T1000 (cell line): ENCODE measurements at places on chromosomes 5 and 9.

GRCh38 chr5:114099161-114099560 is 262.7 kb upstream of the KCNN2 start:
- no peak for DNase-seq

DNA sequence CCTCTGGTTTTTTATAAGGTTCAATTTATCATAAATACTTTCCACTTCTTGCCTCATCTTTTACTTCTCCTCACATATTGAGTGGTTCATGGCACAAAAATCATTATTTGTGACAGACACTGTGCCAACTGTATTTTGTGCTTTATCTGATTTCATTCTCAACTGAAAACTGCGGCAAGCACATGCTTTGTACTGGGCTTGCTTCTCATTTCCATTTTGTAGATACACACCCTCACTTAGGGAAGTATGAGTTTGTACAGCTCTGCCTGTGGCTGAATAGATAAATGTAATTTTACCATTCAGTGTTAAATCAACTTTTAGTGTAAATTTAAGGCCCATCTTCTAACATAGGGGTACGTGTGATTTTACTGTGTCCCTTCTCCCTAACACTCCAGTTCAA is 83.6 kb downstream of the ANXA2R start:
- DNase-seq = no peak

DNA sequence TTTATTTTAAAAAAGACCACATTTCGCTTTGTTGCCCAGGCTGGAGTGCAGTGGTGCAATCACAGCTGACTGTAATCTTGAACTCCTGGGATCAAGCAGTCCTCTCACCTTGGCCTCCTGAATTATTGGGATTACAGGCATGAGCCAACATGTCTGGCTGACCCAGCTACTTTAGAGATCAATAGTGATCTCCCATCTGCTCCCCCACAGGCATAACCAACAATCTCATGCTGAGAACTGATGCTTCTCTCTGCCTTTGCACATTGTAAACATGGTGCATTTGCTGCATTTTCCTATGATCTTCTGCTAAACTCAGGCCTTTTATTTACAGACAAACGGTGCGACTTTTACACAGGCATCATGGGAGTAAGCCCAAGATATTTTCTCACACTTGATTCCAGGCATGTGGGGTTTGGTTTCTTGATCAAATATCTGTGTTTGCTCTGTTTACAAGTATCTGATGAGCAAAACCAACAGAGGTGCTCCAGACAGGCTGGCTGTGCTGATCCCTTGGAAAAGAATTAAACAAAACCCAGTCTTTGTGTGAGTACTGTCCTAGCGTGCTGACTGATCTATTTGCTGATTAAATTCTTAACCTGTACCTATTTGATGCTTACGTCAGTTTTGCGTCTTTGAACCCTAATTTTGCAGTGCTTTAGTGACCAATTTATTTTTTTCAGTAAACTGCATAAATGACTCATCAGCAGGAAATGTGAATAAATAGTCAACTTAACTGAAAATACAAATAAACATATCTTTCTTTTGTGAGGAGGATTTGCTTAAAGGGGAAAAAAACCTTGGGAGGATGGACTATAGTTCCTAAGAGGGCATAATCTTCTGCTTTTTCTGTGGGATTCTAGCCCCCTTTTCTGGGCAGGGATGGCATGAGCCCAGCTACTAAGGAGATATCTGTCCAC is 191.7 kb upstream of the NR3C1 start:
- DNase-seq = no peak

GRCh38 chr5:150081541-150082283 is 4.6 kb downstream of the CSF1R start:
- DNase-seq = no peak

DNA sequence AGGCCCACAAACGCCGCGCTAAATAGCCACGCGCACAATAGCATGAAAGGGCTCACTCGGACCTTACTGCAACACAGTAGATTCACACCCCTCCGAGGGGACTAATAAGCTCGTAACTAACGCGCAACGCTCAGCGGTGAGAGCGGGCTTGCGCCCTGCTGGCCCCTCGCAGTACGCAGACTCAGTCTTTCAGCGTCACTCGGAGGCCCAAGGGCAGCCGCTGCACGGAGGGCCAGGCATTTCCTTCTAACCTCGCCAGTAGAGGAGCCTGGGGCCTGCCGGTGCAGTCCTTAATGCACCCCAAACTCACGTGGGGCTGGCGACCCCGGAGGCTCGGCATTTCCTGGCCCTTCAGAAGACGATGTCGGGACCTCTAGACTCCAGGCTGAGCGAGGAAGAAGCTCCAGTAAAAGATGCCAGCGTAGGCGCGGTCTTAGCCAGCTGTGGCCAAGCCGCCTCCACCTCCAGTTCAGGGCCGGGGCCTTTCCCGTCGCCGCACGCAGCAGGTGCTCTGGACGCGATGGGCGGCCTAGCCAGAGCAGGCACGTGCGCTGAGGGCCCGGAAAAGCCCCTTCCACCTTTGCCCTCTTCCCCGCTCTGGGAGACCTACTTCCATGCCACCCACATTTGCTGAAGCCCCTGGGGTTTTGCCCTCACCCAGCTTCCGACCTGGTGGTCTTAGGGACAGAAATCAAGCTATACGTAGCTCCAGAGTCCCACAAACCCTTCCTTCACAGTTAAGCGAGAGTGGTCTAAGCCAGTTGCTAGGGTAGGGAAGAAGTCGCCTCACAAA is 38.3 kb upstream of the TIFAB start:
- no peak for DNase-seq

DNA sequence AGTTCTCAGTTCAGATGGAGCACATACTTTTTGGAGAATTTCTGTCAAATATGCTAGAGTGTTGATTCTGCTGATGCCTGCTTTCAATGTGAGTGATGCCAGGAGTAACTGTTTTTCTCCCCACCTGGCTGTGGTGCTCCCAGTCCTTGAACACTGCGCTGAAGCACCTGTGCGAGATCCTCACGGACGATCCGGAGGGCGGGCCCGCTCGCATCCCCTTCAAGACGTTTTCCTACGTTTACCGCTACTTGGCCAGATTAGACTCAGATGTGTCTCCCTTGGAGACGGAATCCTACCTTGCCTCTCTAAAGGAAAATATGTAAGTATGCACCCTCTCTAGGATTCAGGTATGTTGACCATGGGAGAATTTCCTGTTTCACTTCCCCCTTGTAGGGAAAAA is 19.4 kb downstream of the ROPN1L start:
- DNase-seq = no peak

DNA sequence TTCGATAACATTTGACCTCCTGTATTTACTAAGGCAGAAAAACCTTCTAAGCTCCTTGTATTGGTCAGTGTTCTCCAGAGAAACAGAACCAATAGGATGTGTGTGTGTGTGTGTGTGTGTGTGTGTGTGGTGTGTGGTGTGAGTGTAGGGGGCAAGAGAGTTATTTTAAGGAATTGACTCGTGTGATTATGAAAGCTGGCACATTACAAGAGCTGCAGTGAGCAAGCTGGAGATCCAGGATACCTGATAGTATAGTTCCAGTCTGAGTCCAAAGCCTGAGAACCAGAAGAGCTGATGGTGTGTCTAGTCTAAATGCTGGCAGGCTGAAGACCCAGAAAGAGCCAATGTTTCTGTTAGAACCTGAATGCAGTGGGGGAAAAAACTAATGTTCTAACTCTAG is 21.2 kb upstream of the PIK3R1 start:
- no peak for DNase-seq

- DNase-seq = no peak
Observed at GRCh38 chr5:179795049-179795862, 1.5 kb downstream of the LTC4S start.
